ENCODE measurements at places on chromosomes 6 and 20. TPM values are rescaled to one million over a fixed set of nuclear protein-coding genes. Genes with fewer than 3 reads are reported as not detected.

DNA sequence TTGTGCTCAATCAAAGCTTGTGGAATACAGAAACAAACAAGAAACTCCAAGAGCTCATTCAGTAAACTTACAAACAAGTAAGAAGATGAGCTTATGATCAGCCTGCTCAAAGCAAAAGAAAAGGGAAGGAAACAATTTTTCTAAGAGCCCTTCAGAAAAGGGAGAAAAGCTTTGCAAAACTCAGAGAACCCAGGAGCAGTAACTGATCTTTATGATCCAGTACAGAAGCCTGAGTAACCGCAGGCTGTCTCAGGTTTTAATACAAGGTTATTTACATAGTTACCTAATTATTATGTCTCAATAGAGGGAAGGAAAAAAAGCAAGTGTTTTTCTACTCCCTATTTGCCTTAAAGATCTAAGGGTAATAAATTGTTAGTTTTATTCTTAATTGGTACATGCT is 226.5 kb downstream of the MAFB start:
- no peak for DNase-seq

- DNase-seq = no peak
Observed at GRCh38 chr6:83310046-83310445, 116.9 kb downstream of the RWDD2A start.

The TFAP2B gene
- not detected for total RNA-seq

The GSTA1 gene
- total RNA-seq = 0.49 TPM

The SASH1 gene
- 118 TPM for total RNA-seq

The TP53TG5 gene
- total RNA-seq = not detected

GRCh38 chr20:16013631-16014030 is 559.6 kb downstream of the KIF16B start:
- no peak for DNase-seq

- DNase-seq = no peak
Observed at GRCh38 chr6:31778193-31778592, 1.1 kb upstream of the VWA7 start.

DNA sequence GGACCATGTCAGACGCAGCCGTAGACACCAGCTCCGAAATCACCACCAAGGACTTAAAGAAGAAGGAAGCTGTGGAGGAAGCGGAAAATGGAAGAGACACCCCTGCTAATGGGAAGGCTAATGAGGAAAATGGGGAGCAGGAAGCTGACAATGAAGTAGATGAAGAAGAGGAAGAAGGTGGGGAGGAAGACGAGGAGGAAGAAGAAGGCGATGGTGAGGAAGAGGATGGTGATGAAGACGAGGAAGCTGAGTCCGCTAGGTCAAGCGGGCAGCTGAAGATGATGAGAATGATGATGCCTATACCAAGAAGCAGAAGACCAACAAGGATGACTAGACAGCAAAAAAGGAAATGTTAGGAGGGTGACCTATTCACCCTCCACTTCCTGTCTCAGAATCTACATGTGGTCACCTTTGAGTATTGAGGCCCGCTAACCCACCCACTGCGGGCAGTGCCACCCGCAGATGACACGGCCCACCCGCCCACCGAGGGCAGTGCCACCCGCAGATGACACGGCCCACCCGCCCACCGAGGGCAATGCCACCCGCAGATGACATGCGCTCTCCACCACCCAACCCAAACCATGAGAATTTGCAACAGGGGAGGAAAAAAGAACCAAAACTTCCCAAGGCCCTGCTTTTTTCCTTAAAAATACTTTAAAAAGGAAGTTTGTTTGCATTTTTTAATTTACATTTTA is 43.3 kb downstream of the MGME1 start:
- no peak for DNase-seq

The RBCK1 gene
- 72.7 TPM for total RNA-seq

The TFAP2D gene
- total RNA-seq = not detected

The FRK gene
- 0.85 TPM for total RNA-seq

The CFAP61 gene
- total RNA-seq = 0.40 TPM

The TRIM10 gene
- 0.62 TPM for total RNA-seq

- DNase-seq = peak; percentile 42
Observed at GRCh38 chr6:169859978-169860703, 108.7 kb downstream of the ERMARD start.

DNA sequence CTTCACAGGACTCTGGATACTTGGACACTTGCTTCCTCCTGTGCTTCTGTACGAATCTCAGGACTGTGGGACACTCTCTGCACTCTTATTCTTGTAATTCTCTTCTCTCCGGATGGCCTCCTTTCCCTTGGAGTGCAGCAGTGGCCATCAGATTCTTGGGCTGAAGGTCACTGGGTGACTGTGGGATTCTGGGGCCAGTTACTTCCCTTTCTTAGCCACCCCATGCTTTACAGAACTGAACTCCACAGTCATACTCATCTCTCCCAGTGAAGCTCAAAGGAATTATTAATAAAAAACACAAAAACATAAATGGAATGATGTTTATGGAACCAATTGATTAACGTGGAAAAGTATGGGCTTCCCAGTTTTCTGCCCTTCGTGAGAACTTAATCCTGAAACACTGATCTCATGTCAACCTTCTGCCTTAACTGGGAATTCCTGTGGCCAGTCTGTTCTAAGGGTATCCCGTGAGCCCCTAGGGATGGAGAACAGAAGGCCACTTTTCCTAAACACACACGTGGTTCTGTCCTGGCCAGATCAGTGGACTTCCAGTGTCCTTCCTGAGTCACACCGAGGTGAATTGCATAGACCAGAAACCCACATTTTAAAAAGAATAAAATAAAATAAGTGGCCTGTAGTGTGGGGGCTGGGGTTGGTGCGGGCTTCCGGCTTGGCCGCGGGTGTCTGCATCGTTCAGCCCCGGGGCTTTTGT is 23.6 kb upstream of the HLA-E start:
- no peak for DNase-seq

DNA sequence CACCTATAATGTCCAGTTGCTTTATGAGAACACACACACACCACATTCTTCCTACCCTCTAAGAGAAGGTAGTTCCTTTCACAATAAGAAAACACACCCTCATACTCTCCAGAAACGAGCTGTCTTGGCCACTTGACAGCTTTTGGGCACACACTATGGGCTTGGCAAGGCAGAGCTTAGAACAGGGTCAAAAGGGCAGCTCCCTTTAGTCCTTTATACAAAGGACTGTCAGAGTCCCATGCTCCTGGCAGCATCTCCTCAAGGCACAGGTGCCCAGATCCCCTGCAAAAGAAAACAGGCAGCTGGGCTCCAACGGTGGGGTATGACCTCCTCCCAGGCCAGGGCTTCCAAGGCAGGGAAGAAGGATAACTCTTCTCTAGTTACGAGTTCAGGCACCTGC is 4.9 kb upstream of the LYRM2 start:
- no peak for DNase-seq

DNA sequence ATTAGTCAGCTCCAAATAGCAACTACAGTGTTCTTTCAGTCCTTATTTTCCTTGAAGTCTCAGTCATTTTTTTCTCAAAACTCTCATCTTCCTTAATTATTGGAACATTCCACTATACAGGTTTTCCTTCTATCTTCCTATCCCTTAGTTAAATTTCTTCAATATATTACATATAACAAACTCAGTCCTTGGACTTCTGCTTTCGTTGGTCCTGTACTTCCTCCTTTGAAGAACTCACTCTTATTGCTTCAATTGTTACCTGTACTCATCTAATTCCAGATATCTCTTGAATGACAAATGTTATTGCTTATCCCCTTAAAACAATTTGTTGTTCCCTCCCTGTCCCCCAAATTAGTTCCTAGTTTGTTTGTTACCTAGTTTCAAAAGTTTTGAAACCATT is 67.7 kb upstream of the NOTCH4 start:
- no peak for DNase-seq

The SCGN gene
- not detected for total RNA-seq

- peak; percentile 76 for DNase-seq
Observed at GRCh38 chr20:46307139-46307998, 929 bp downstream of the CDH22 start.

The KCNK16 gene
- not detected for total RNA-seq

The CEP57L1 gene
- total RNA-seq = 20.8 TPM

GRCh38 chr20:63159826-63160640 is 55.9 kb downstream of the YTHDF1 start:
- no peak for DNase-seq

- DNase-seq = no peak
Observed at GRCh38 chr20:32583581-32584070, 1.5 kb downstream of the NOL4L start.

The STMND1 gene
- total RNA-seq = 0.27 TPM

The SRMS gene
- not detected for total RNA-seq

GRCh38 chr6:96777113-96777512 is 60.2 kb downstream of the GPR63 start:
- DNase-seq = no peak

GRCh38 chr20:59195316-59195993 is 31.8 kb downstream of the ZNF831 start:
- no peak for DNase-seq

The MYCT1 gene
- 20.6 TPM for total RNA-seq

DNA sequence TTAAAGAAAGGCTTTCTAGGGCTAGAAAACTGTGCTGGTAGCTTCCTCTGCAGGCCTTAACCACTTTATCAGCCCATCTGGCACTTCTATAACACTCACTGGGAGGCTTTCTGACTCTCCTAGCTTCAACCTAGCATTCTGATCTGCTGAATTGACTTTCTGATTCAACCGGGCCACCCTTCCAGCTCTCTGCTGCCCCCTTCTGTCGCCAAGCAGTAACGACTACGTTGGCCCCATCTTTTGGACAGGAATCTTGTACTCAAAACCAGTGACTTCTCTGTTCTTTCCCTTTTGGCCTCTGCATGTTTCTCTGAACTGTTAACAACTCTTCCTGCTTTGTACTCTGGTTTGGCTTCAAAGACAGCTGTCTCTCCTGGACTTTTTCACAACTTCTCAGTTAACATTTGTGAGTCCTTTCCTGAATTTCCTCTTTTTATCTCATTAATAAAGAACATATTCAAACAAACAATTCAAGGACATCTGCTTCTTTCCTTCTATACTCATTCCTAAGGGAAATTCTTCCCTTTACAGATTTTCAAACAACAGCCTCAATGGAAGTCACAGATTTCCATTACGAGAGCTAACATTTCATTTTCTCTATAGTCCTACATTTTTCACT is 43.9 kb upstream of the FAM135A start:
- peak; percentile 78 for DNase-seq

The TRIM31 gene
- total RNA-seq = not detected

The IRF4 gene
- 4.7 TPM for total RNA-seq

- no peak for DNase-seq
Observed at GRCh38 chr20:12171923-12172524, 254.3 kb downstream of the BTBD3 start.

The ZC2HC1B gene
- total RNA-seq = not detected

GRCh38 chr20:57620274-57620990 is at the start of gene ZBP1:
Gene ZBP1, minus strand, starts transcription at chr20:57620426. Its CDS starts 131 bp downstream, at chr20:57620295.
- peak; percentile 55 for DNase-seq

DNA sequence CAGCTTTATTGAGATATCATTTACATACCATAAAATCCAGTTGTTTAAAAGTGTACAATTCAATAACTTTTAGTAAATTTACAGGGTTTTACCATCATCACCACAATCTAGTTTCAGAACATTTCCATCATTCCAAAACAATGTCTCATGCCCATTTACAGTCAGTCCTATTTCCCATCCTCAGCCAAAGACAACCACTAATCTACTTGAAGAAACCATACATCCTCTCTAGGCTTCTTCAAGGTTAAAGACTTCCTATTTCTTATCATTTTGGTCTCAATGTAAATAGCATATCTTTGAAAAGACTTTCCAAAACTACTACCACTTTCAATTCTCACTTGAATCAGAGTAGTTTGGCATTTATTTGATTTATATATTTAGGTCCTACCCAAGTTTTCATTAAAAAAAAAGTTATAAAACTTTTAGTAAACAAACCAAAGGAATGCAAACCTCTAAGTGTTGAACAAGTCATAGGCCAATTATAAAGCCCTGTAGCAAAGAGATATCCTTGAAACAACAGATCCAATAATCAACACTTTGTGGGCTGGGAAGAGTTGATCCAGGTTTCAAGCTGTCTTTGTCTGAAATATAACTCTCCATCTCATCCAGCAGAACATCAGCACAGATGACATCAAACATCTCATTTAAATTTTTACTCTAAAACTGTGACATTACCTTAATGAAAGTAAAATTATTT is 211.3 kb upstream of the RUNX2 start:
- DNase-seq = no peak

- no peak for DNase-seq
Observed at GRCh38 chr6:116329156-116329555, 41.6 kb upstream of the DSE start.

The EDN3 gene
- total RNA-seq = not detected

The CST9L gene
- not detected for total RNA-seq

- no peak for DNase-seq
Observed at GRCh38 chr20:54017846-54018245, 52.5 kb downstream of the BCAS1 start.

- DNase-seq = no peak
Observed at GRCh38 chr6:167121335-167121841, 1.5 kb upstream of the CCR6 start.

DNA sequence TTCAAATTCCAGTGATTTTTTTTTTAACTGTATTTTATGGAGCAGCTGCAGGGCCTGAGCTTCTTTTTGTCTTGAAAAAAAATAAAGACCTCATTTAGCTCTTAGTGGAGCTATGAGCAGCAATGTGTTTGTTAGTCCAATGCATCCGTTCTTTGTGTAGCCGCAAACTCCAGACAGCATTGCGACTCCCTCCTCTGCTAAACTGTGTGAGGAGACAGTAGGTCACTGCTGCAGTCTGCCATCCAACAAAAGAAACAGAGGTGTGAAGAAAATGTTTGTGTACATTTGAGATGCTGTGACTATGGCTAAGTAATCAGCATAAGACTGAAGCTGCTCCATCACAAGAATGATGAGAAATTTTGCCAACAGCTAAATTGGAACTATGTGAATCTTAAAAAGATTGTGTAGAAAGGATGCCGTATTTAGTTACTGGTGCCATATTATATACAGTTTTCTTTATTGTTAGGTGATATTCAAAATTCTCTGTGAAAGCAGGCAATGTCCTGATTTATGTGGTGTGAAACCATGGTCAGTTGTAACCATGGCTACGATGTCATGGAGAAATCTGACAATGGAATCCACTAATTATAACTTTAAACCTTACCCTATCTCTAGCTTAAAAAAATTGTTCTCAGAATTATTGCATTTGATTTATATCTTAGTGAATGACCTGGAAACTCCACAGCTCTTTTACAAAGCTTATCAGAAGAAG is 428.8 kb upstream of the EPHA7 start:
- no peak for DNase-seq

GRCh38 chr6:163323705-163324104 is 90.8 kb upstream of the QKI start:
- no peak for DNase-seq

Data from sciatic nerve (tissue), 2 donors.